Esophagus squamous epithelium (tissue), 5 donors: ENCODE measurements at places on chromosomes 6 and 20.

- no peak for DNase-seq
Observed at GRCh38 chr6:105322499-105323225, 80.2 kb downstream of the PREP start.

- no peak for DNase-seq
Observed at GRCh38 chr6:96575359-96575758, 12.4 kb downstream of the FHL5 start.

DNA sequence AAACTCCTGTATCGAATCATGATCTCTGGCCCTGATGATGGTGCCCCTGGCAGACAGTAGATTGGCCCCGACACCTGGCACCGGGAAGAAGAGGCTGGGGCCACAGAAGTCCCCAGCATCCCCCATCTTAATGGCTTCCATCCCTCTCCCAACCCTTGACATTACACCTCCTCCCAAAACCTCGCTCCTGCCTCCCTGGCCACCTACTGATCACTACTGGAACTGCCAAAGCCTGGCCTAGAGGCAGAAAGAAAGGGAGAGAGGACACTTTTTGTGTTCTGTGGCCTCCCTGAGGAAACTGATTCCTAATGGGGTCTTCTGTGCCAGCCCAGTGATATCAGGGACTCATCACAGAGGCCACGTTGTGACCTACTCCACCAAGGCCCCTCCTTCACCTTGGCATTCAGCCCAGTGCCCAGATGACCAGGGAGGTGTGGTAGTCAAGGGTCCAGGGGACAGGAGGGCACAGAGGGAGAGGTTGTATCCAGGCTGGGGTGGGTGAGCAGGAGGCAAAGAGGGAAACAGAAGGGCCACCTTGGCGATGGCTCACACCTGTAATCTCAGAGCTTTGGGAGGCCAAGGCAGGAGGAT lies 6.1 kb downstream of the C20orf173 start:
- DNase-seq: no peak

DNA sequence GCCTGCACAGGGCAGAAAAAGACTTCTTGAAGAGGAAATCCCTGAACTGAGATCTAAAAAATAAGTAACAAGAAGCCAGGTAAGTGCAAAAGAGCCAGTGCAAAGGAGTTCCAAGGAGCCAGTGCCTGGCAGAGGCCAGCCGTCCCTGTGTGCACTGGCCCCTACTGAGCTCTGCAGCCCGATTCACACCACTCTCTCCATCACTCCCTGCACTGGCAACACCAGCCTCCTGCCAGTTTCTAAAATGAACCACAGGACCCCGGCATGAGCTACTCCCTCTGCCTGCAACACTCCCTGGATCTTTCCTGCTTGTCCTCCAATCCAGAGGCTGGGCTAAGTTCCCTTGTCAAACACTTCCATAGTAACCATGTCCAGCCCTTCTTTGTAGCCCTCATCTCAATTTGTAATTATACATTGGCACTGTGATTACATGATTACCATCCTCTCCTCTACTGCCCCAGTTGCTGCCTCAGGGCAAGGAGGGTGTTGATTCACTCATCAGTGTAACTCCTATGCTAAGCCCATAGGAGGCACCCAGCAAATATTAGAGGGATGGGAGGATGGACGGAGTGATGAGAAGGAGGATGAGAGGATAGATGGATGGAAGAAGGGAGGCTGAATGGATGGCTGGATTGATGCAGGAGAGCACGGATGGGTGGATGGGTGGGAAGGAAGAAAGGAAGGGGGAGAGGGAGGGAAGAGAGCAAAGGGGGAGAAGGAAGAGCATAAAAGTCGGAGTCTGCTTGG lies 49.3 kb downstream of the SIRPA start:
- no peak for DNase-seq

DNA sequence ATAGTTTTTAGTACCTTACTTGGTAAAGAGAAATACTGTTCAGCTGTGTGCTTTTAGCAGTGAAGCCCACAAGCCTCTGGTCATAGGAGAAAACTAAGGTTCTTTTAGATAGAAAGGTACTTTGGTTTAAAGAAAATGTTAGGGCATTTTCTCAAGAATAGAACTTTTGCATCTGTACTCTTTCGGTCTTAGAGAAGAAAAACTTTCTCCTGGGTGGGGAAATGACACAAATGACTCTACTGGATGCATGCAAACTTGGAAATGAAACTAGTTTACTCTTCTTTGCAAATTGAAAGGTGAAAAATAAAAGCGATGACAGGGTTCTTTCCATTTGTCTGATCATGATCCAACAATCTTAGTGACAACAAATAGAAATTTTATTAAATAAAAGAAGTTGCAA lies 2.1 kb upstream of the TMEM217 start:
- DNase-seq: no peak

DNA sequence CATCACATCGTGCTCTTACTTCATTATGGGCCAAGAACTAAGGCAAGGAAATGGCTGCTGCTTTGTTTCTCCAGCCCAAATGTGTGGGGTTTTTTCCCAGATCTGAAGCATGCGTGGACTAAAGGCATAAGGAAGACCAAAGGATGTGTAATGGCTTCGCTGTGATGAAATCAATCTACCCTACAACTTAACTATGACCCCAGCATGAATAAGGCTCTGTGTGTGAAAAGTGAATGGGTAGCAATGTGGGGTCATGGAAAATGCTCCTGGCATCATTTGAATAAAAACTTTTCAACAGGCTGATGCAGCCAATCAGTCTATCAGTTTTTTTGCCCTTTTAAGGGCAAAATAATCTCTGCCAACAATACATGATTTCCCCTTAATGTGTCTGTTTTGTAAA lies 50.3 kb upstream of the ISM1 start:
- DNase-seq: no peak
